Activated CD8-positive, alpha-beta T cell treated with anti-CD3 and anti-CD28 coated beads for 36 hours (primary cell): ENCODE measurements at places on chromosomes 7 and 10.

DNA sequence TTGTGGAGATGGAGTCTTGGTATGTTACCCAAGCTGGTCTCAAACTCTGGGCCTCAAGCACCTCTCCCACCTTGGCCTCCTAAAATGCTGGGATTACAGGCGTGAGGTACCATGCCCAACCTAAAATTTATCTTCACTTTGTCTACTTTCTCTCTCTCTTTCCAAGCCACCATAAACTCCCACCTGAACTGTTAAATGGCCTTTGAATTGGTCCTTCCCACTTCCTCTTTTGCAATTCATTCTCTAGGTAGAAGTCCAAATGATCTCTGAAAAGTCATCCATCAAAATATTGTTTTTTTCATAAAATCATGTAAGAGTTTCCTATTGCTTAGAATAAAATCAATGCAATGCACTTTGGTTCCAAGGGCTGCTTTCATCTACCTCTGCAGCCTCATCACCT lies 90.1 kb upstream of the CELF2 start:
- DNase-seq = no peak

- DNase-seq = peak; percentile 77
Measured at GRCh38 chr7:105429746-105430612, 41.3 kb upstream of the SRPK2 start.

DNA sequence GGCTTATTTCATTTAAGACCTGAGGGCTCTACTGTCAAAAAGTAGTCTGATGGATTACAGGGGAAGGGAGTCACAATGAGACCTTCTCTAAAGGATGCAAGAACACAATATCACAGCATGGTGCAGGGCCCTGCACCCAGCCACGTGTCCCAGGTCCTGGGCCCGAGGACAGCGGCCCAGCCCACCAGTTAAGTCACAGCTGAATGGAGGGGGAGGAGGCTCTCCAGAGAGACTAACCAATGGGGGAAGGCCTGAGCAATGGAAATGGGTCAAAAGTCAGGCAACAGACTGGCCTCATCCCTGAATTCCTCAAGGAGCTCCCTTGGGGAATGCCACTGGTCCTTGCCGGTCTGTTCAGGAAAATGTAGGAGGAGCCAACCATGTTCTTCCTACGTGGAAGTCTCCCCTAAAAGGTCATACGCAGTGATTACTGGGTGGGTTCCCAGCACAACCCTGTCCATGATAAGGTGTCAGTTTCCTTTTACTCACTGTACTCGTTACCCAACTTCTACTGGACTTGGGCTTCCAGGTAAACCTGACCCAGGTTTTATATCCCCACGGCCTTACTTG lies 28.3 kb downstream of the CCDC3 start:
- no peak for DNase-seq

DNA sequence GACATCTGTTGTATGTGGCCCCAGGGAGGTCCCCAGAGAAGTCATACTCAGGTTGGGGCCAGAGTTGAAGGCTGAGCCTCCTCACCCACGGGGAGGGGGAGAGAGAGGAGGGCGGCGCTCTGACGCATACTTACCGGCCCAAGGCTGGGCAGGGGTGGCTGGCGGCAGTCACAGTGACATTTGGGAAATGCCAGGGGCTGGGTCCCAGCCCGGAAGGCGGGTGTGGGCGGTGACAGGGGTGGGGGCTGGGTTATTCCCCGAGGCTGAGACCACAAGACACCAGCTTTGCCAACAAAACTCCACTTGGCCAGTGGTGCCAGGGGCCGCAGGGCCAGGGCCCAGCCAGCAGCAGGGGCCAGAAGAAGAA lies 41.1 kb downstream of the RASGEF1A start:
- peak; percentile 51 for DNase-seq

GRCh38 chr7:44914992-44915607 lies 29.8 kb upstream of the PURB start:
- peak; percentile 89 for DNase-seq

GRCh38 chr10:116715839-116716377 lies 26.5 kb downstream of the HSPA12A start:
- no peak for DNase-seq
